Stimulated activated CD4-positive, alpha-beta T cell treated with anti-CD3 and anti-CD28 coated beads, Interleukin-2, amount 100 ng/mL, for 4 hours (primary cell): ENCODE measurements at places on chromosomes 6 and 20.

GRCh38 chr6:167690931-167691330 is 135.8 kb upstream of the AFDN start:
- DNase-seq, result no peak

GRCh38 chr6:129264480-129265045 is 381.6 kb downstream of the LAMA2 start:
- no peak for DNase-seq

DNA sequence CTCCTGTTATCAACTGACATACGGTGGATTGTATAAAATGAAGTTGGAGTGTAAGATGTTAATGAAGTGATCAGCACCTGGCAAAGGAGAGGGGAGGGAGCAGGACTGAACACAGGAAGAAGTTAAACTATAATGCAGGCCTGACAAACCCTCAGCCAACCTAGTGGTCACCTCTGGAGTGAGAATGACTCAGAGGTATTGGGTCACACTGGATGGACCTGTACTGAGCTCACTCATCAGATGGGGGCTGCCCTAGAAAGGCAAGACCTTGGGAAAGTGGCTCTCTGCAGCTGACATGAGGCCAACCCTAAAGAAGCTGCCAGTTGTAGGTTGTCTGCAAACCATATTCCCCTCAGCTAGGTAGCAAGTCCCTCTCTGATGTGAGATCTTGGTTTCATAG is 193.3 kb upstream of the HTR1E start:
- no peak for DNase-seq

DNA sequence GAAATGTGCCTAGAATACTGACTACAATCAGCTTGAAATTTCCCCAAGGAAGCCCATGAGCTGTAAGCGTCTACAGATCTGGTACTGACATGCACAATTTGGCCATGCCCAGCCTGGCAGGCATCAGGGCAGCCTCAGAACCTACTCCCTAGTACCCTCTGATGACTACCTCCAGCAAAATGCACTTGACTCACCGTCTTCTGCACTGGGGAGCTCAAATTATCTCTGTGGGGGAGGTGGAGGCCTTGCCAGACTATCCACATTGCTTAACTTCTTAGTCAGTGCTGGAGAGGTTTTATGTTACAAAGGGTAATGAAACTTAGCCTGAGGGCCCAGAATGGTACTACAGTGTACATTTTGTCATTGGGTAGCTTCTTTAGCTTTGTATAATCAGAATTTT is 126.0 kb upstream of the ADGRF1 start:
- DNase-seq, result no peak

GRCh38 chr20:35284992-35285805 is 627 bp upstream of the EIF6 start:
- DNase-seq, result no peak

GRCh38 chr6:7846966-7847818 is 63.4 kb downstream of the TXNDC5 start:
- no peak for DNase-seq

GRCh38 chr20:25288291-25289181 is 40.7 kb downstream of the PYGB start:
- DNase-seq, result no peak

DNA sequence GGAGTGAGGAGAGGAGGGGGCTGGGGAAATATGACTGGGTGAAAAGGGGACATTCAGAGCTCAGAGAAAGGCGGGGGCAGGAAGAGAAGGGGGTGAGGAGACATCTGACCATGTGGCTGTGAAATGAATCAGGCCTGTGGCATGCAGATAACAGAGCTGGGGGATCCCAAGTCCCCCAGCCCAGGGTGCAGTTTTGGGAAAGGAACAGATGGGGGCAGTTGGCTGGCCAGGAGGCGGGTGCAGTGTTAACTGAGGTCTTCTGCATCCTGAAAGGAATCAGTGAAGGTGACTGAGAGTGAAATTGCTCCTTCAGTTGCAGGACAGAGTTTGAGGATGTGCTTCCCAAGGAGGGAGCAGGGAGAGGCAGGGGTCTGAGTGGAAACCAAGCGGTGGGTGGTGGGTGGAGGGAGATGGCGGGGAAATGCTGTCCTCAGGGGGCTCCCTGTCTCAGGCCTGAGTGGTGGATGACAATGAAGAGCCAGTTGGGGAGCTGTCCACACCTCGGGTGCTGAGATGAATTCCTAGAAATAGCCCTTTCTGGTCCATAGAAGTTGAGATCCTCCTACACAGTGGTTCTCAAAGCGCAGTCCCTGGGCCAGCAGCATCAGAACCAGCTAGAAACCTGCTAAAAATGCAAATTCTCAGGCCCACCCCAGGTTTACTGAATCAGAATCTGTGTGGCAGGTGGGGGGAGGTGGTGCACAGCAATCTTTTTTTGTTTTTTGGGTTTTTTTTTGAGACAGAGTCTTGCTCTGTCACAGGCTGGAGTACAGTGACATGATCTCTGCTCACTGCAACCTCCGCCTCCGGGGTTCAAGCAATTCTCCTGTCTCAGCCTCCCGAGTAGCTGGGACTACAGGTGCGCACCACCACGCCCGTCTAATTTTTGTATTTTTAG is 26.0 kb upstream of the CCDC167 start:
- no peak for DNase-seq

DNA sequence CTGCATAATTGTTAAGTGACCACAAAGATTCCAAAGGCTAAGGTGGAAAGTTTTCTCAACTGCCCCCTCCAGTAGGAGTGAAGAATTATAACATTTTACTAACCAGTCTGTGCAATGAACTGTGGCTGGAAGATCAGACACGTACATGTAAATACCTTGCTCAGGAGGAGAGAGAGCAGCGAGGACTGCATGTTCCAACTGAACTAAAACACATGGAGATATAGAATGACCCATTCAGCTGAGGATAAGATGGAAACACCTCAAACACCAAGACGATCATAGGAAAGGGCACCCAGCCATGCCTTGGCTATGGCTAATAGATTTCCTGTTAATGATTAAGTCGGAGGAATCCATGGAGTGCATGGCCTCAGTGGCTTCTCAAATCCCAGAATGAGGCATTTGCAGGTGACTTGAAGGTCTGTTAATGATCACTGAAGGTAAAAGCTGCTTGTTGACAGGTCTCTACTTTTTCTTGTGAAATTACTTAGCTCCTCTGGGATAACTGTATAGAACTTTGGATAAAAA is 875.6 kb downstream of the TFAP2A start:
- no peak for DNase-seq

- no peak for DNase-seq
Measured at GRCh38 chr6:5996714-5997419, 9.9 kb downstream of the NRN1 start.

DNA sequence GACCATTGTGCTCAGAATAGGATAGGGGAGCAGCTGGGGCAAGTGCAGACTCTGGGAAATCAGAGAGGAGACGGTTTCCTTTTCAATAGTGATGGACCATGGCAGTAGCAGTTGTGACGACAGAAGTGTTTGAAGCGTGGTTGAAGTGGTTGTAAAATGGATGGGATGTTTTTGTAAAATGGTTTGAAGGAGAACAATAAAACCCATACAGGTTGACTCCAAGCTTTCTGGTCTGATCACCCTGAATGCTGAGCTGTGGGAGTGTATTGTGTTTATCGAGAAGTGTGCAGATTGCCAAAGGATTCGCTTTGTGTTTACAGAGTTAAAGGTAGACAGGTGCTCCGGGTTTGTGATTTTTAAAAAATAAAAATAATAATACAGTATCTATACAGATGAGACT is 255.2 kb upstream of the SULF2 start:
- DNase-seq, result no peak

- no peak for DNase-seq
Measured at GRCh38 chr20:35318502-35319157, 26.4 kb upstream of the FAM83C start.

GRCh38 chr6:147065786-147066185 is 138.4 kb upstream of the STXBP5 start:
- DNase-seq, result no peak

GRCh38 chr6:31063906-31064435 is 48.4 kb downstream of the C6orf15 start:
- no peak for DNase-seq

GRCh38 chr6:33192105-33192646 is at the start of gene COL11A2:
Gene COL11A2, minus strand, starts transcription at chr6:33192467. Its CDS starts 227 bp downstream, at chr6:33192240.
- no peak for DNase-seq

- no peak for DNase-seq
Measured at GRCh38 chr20:16270989-16271388, 302.3 kb downstream of the KIF16B start.

DNA sequence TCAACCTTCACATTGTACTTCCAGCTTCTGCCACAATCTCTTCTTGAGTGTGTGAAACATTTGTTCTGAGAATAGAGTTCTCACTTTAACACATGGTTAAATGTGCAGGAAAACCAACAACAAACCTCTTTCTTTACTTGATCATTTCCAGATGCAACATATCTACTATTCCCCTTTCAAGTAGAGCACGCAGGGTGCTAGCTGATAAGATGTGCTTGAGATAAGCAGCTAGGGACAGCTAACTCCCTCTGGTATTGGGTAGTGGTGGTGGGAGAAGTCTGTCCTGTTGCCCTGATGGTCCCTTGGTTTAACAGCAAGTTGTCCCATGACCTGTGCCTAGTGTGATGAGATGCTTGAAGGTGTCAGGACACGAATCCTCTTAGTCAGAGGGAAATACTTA is 15.4 kb upstream of the HMGCLL1 start:
- DNase-seq, result no peak

DNA sequence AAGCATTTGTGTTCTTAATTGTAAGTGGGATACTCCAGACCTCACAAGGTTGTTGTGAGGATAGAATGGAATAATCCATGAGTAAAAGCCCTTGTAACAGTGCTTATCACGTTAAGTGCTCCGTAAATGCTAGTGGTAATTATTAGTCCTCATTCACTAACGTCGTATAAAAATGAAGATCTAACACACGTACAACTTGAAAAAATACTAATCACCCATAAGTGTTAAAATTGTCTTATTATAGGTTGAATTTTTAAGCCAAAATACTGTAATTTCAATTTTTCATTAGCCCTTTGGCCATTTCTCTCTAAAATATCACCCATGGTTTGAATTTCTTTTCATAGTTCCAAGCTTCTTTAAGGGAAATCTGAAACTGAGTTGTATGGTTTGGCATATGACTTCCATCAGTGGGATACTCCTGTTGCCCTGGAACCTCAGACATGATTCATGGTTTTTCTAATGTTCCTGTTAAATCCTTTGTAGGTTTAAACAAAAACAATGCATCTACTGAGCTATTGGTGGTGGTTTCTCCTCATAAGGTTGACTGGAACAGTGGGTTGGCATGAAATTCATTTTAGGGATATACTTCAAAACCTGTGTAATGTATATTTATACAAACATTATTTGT is 19.1 kb downstream of the XRN2 start:
- DNase-seq, result no peak

GRCh38 chr6:159533568-159533967 is 159.5 kb downstream of the SOD2 start:
- no peak for DNase-seq

- DNase-seq, result no peak
Measured at GRCh38 chr6:84177241-84177640, 50.2 kb downstream of the CEP162 start.

GRCh38 chr6:145135702-145136101 is 599.6 kb downstream of the EPM2A start:
- DNase-seq, result no peak

- no peak for DNase-seq
Measured at GRCh38 chr6:40907198-40907701, 131.8 kb downstream of the UNC5CL start.

- DNase-seq, result no peak
Measured at GRCh38 chr6:123770247-123770949, 33.3 kb upstream of the NKAIN2 start.

DNA sequence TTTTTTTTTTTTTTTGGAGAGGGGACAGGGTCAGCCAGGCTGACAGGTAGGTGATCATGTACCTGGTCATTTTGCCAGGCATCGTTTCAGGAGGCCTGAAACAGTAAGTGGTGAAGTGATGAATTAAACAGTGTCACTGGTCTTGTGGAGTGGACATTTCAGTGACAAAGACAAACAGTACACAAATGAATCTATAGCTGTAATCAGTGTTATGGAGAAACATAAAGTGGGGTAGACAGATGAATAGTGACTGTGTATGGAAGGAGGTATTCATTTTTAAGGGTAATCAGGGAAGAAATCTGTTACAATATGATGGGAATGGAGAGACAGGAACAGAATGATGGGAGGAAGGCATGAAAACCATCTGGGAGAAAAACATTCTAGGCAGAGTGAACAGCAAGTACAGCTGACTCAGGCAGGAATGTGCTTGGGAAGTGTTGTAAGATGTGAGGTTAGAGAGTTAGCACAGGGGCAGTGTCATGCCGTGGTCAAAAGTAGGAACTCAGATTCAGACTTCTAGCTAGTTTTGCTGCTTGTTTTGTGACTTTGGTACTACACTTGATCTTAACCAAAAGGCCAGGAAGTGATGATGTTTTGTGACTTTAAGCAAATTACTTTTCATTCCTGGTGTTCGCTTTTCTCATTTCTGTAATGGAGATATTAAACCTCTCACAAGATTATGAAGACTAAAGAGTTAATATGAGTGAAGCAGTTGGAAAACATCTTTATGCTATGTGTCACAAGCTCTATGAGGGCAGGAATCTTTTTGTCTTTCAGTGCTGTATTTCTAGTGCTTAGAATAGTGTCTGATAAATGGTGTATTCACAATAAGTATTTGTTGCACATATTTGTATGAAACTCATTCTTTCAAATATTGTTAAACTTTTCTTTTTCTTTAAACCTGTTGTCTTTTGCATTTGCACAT is 43.4 kb downstream of the QKI start:
- DNase-seq, result no peak

- DNase-seq, result no peak
Measured at GRCh38 chr6:148525453-148525852, 182.8 kb downstream of the SASH1 start.

DNA sequence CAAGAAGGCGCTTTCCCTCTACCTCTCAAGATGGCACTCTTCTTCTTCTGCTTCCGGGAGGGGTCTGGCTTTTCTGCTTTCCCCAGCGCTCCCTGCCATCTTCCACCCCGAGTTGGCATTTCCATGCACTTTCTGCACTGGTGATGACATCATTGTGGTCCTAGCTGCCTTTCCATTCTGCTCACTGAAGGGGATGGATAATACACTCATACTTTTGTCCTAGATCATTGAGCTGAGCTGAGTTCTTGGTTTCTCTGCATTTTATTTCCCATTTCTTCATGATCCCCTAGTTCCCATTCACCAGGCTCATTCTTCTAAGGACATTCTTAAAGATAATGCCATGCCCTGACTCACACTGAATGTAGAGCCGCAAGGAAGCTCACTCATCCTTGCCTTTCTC is 96.7 kb downstream of the EDN1 start:
- DNase-seq, result no peak

GRCh38 chr6:56807989-56808337 is 146.9 kb upstream of the BEND6 start:
- DNase-seq, result no peak

- DNase-seq, result no peak
Measured at GRCh38 chr20:12093057-12093796, 175.5 kb downstream of the BTBD3 start.
